ENCODE measurements at places on chromosomes 5 and 9.

- peak; percentile 68 for DNase-seq
These were observed 24.3 kb upstream of the F2R start for GRCh38 chr5:76691467-76692273.

DNA sequence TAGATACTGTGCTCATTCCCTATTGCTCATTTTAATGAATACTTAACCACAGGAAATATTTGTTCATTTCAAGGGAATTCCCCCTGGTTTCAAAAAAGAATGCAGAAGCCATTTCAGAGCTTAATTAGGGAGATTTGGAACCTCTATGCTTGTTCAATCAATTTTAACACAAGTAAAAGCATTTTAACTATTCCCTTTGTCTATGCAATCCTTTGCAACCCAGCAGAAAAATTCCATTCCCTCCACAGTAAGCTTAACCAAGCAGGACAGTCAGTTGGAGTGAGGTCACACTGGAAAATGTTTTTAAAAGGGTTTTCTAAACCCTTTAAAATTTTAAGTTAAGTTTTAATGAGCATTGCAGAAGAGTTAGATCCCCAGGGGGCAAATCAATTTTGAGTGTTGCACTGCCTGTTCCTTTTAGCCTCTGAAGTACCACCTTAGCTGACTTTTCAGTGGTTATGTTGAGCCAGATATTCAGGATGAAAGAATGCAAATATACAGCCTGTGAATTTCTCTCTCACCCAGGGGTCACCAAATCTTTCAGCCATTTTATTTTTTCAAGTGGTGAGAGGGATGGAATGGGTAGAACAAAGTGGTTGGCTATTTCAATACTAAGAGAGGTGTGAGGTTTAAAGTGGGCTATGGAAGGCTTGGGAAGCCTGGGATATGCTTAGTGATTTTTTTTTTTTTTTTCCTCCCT is 356.2 kb upstream of the NUDT12 start:
- peak; percentile 80 for DNase-seq

- DNase-seq: no peak
These were observed 483.9 kb upstream of the KLF4 start for GRCh38 chr9:107973451-107973850.

- no peak for DNase-seq
These were observed 72.8 kb upstream of the PARP8 start for GRCh38 chr5:50593681-50594080.

DNA sequence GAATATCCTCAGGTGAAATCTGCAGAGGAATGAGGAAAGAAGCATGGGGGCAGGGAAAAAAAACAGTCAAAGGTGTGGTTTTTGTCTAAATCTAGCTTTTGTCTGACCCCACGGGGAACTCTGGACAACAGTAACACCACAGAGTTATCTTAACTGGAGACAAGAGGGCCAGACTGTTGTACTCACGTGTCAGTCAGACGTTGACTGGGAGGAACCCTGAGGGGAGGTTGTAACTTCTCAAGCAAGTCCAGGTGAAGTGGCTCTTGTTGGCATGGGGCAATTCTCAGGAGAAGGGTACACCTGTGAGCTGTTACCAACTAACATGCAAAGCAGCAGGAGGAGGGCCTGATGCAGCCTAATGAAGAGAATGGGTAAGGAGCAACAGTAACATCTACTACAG is 44.1 kb upstream of the SHISAL2B start:
- no peak for DNase-seq

DNA sequence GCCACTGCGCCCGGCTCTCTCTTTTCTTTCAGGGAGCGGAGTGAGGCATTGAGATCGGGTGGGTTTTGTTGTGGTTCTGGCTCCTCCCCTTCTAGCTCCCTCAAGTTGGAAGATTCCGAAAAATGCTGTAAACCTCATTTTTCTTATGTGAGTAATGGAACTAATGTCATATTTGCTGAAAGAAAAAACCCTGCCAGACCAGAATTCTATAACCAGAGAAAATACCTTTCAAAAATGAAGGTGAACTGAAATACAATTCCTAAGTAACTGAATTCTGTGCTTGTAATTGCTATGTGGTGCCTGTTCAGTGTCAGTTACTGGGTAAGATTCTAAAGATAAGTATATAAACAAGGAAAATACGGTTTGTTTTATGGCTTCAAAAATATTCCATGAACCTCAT is 30.9 kb upstream of the CDK20 start:
- peak; percentile 39 for DNase-seq

DNA sequence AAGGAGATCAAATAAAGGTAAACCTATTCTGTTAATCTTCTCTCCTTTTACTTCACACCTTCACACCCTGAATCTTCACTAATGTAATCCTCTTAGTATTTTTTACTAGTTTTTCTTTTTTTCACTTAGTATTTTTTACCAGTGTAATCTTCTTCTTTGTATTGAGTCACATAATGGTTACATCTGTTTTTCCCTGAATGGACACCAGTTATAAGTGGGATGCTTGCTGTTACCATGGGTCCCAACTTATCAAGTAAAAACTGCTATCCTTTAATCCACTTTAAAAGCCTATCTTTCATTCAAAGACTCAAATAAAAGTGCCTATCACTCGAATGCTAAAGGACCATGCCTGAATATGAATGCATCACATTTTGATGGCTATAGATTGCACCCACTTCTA is 15.1 kb downstream of the ZFAND5 start:
- DNase-seq: no peak

DNA sequence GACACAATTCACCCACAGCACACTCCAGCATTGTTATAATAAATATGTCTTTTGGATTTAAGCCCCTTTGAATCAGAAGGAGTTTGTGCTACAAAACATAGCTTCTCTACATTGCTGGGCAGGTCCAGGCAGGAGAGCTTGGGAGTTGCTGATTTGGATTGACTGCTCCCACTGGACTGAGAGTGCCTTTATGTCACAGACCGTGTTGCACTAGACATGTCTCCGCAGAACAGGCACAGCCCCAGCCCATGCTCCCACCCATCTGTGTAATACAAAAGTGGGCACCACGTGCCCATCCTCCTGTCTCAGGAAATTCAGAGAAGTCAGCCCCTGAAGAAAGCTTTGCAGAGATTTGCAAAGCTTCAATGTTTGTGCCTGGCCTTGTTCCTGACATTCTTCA is 117.1 kb downstream of the MED10 start:
- DNase-seq: no peak

DNA sequence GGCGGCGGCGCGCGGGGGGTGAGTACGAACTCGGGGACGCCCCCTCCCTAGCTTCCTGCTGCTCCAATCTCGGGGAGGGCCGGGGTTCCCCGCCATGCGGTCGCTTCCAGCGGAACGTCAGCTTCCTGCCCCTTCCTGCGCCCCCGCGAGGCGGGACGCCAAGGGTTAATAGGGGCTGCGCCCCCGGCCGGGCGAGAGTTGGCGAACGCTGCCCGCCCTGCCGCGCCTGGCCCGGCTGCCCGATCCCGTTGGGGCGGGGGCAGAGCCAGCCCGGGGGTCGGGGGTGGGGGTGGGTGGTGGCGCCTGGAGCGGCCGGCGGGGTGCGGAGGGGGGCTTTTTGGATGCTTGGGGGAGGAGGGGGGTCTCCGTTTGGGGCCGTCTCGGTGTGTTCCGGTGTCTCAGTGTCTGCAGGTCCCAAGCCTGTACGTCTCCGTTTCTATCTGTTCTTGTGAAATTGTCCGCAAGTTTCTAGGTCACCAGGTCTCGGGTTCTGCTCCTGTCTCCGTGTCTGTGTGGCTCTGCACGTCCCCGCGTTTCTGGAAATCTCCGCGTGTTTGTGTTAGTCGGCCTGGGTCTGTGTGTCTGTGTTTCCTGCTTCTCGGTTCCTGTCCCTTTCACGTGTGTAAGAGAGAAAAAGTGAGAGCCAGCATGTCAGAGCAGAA is 789 bp downstream of the COL27A1 start:
- DNase-seq: no peak

- peak; percentile 45 for DNase-seq
These were observed 123.8 kb upstream of the PHYKPL start for GRCh38 chr5:178356431-178356872.

Data from fibroblast of skin of back (primary cell).